Endothelial cell (in vitro differentiated cells): ENCODE measurements at places on chromosomes 5 and 9.

DNA sequence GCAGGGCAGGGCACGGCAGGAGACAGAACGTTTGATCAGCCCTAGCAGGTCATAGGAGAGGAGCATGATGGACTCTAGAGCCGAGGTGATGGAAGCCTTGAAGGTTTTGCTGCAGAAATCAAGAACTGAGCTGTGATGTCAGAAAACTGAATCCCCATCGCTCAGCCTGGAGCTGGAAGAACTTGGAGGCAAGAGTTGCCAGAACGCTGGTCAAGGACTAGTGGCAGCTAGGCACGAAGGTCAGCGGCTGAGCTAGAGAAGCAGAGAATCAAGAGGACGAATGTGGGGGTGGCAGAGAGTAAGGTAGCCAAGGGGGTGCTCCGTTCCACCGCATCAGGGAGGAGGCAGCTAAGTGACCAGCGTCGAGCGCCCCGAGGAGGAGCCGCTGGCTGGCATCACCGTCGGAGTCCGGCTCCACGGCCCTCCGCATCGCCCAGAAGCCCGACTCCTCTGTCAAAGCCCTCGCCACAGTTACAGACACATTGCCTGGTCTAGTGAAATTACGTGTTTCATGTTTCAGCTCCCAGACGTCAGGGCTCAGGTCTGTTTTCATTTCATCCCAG, 1.2 kb upstream of the GALNT10 start:
- peak; percentile 23 for DNase-seq

DNA sequence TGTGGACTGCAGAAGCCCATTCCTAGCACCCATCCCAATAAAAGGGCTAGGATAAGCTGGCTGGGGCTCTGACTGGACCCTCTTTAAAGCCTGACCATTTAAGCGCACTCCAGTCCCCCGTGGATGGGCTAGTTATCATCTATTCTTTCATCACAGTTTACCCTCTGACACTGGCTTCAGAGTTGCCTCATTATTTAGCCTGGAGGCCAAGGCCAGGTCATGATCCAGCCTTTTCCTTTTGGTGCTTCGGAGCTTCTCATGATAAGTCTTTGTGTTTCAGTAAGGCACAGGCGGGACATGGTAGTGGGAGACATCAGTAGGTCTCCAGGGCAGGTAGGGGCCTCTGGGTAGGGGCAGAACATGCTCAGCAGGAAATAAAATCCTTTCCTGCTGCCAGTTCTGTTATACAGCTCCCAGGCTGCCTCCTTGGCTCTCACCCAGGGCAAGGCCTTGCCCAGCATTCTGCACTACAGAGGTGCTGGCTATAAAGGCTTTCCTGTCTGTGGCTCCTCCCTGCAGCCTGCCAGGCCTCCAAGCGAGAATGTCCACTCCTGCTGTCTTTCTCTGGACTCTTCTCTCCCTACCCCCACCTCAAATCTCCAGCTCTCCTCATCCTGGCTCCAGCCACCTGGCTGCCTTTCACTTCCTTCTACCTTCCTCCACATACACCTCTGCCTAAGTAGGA, 128.8 kb downstream of the FSTL4 start:
- DNase-seq, result no peak

DNA sequence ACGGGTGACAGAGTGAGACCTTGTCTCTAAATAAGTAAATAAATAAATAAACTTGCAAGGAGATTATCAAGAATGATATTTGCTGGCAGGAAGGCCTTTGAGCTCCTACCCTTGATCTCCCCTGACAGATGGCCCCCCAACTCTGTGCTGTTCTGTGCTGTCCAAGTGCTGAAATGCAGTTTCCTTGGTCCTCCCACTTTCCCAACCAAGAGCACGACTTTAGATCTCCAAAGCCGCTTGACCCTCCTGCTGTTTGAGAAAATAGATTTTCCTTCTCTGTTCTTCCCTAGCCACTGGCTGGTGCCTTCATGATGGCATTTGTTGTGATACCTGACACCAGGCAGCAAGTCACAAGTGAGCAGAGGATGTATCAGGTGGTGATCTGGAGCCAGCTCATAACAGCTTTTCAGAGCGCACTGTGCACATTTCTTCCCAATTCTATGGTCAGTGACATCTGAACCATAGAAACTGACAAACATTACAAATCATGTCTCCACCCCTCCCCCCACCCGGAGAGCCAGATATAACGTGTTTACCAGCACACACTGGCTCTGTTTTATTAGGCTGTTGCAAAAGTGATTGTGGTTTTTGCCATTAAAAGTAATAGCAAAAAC, 80.0 kb upstream of the PUM3 start:
- no peak for DNase-seq

- no peak for DNase-seq
These were observed 9.3 kb downstream of the PCDHGA12 start for GRCh38 chr5:141439411-141440141.

DNA sequence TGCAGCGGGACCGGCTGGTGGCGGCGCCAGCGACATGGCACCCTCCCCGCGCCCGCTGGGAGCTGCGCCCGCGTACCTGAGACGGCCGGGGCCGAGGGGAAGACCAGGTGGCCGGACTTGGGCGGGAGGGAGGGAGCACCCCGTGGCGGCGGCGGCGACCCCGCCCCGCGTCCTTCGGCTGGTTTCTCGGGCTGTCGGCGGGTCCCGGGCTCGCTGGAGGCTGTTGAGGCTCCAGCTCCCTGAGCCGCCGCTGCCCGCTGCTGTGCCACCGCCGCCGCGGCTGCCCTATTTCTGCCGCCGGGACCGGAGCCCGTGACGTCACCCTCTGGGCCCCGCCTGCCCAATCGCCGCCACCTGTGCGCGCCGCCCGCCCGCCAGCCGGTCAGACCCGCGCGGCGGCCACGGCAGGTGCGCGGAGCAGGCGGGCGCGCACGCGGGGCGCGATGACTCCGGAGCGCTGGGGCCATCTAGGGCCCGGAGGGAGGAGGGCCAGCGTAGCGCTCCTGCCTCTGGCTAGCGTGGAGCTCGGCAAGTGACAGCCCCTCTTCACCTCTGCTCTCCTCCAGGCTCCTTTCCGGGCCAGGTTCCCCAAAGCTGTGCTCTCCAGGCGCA, at the start of gene FSTL4:
Gene FSTL4, minus strand, starts transcription at position 293 of the 612 bp plus-strand sequence.
- DNase-seq, result peak; percentile 25

DNA sequence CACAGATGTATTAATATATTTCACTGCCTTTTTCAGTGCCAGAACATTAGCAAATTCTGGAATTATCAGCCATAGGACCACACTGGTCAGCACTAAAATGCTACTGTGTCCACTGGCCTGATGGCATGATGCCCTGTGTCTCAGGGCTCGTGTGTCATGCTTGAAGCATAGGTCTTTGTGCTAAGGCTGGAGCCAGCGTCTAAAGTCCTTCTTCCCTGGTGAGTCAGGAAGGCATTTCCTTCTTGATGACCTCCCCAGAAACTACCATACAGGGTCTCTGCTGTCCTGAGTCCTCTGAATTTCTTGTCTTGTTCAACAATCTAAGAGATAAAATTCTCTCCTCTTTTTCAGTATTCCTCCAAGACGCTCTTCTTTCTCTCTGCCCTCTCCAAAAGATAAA, 489.9 kb downstream of the PSAT1 start:
- DNase-seq, result no peak

- no peak for DNase-seq
These were observed 3.6 kb downstream of the SUSD3 start for GRCh38 chr9:93061791-93062763.

DNA sequence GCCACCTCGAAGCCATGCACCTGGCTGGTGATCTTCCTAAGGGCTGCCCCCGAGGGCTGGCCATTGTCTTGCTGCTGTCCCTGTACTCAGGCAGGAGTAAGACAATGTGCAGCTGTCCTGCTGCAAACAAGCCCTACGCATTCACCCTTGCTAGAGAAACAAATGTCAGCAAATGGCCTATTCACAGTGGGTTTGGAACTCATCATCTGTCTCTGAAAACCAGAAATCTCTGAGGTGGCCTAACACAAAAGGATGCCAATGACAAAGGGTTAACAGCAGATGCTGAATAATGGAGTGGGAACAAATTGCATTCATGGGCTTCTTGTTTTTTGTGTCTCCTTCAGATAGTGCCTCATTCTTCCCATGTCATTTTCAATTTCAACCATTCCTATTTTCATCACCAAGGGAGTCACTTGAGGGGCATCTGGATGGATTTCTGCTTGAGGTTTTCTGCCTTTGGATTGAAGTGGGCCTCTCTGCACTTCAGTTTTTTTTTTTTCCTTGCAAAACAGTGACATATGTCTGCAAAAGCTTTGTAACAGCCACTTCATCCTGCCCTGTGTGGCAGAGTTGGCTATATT, 261.6 kb upstream of the VLDLR start:
- DNase-seq, result no peak

DNA sequence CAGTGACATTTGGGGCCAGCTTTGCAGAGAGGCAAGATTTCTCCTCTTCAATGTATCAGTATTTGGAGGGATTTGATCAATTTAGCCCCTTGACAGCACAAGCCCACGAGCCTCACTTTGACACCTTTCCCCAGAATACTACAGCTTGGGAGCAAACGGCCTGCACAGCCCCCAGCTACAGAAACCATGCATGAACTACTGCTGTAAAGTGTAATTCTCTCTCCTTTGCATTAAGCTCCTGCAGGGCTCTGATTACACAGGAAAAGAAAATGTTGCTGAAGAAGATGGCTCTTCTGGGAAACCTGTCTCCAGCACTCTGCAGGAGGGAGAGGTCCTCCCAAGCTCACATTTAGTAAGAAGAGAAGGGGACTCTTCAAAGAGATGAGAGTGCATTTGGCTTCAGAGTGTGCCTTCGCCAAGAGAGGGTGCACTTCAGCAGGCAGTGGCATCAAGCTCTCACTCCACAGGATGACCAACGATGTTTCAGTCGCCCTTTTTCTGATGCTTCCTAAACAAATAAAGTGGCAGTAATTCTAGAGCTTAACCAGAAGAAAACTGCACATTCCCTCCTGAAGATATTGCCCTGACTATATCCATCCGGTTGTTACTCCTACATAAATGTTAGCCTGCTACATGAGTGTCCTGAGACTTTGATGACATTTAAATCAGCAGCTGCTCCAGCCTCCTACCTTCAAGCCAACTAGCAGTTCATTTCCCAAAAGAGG, 272.2 kb downstream of the AUH start:
- no peak for DNase-seq

GRCh38 chr5:53560028-53560427, 411 bp upstream of the NDUFS4 start:
- DNase-seq, result no peak

- no peak for DNase-seq
These were observed 58.7 kb downstream of the ICE1 start for GRCh38 chr5:5481206-5481605.

DNA sequence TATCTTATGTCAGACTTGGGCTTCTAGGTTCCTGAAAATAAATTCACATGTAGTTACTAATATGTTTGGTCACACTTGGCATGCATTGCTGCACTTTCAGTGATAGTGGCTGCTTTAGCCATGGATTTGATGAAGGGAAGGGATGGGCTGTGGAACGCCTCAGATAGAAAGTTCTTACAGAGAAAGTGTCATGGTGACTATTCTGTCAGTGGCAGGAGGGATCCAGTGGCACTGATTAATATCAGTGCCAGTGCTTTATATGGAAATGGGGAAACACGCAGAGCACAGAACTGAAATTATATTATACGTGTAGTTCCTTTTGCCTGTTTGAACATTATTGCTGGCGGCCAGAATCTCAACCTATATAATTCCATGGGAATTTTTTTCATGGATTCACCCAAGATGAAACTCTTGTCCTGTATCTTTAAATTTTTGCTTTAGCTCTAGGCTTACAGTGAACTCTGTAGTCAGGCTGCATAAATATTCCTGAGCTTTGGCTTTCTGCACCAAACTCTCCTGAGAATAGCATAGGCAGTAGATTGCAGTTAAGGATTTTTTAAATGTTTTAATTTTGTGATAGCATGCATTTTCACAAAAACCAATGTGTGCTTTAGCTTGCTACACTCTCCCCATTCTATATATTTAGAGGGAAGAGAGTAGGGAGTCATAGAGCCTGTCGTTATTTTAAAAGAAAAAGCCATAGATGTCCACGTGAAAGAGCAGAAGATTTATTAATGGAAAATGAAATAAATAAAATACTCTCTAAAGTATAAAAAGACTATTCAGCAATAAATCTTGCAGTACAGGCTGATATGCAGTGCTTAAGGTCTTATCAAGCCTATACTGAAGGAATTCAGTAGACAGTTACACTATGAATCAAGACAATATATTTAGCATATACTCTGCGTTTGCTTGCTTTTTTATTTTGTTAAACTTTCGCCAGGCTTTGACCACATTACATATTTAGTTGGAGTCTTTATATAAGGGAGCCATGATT, 98.7 kb downstream of the EDIL3 start:
- no peak for DNase-seq

DNA sequence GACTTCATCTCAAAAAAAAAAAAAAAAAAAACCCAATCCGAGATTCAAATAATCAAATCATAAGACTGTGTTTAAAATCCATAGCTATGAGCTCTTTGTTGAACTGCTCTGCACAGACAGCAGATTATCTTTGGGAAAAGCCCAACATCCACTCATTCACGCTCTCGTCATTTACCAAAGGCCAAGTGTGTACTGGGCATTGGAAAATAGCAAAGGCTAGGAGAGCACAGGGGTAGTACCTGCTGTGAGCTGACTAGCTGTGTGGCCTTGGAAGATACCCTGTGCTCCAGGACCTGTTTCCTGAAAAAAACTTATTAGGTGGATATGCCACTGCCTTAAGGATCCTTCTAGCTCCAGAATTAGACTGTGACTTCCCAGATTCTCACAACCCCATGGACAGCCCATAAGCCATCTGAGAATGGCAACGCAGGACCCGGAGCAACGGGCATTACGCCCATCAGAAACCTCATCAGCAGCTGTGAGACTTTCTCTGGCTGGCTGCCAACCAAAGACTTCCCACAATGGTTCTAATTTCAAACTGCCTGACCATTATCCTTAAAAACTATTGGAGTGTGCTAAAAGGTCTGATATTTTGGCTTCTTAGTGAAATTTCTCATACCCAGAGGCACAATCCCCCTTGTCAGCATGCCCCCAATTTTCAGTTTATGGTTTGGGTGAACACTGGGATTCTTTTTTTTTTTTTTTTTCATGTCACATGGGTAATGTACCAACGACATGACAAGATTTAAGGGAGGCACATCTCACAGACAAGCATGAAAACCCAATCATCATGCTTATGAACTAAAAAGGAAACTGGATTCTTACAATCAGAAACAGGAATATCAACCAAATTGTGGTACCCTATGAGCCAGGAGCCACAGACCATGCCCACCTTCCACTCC, 16.8 kb downstream of the SERINC5 start:
- no peak for DNase-seq

GRCh38 chr5:43997647-43998272, 391.5 kb downstream of the FGF10 start:
- DNase-seq, result no peak

DNA sequence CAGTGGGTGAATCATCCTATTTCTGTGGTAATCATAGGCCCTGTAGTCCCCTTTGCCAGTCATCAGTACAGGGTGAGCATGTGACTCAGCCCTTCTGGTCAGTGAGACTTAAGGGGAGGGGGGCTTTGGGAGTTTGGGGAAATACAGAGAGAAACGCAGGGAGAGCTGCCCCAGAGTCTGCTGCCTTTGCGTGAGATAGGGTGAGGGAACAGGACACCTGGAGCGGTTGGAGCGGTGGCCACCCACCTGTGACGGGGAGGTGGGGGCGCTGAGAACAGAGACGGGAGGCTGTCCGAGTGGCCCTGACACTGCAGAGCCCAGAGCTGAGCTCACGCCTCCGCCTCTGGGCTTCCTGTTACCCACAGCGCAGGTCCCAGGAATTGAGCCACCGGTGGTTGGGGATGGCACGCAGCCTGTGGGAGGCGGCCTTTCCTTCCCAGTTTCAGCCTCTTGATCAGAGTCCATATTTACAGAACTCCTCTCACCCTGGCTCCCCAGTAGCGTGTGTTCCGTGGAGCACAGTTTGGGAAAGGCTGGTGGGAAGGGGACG, 92.0 kb upstream of the ERCC6L2 start:
- DNase-seq, result no peak
